Fibroblast of lung (primary cell): ENCODE measurements at places on chromosomes 2 and 18. TPM values are rescaled to one million over a fixed set of nuclear protein-coding genes. Genes with fewer than 3 reads are reported as not detected.

DNA sequence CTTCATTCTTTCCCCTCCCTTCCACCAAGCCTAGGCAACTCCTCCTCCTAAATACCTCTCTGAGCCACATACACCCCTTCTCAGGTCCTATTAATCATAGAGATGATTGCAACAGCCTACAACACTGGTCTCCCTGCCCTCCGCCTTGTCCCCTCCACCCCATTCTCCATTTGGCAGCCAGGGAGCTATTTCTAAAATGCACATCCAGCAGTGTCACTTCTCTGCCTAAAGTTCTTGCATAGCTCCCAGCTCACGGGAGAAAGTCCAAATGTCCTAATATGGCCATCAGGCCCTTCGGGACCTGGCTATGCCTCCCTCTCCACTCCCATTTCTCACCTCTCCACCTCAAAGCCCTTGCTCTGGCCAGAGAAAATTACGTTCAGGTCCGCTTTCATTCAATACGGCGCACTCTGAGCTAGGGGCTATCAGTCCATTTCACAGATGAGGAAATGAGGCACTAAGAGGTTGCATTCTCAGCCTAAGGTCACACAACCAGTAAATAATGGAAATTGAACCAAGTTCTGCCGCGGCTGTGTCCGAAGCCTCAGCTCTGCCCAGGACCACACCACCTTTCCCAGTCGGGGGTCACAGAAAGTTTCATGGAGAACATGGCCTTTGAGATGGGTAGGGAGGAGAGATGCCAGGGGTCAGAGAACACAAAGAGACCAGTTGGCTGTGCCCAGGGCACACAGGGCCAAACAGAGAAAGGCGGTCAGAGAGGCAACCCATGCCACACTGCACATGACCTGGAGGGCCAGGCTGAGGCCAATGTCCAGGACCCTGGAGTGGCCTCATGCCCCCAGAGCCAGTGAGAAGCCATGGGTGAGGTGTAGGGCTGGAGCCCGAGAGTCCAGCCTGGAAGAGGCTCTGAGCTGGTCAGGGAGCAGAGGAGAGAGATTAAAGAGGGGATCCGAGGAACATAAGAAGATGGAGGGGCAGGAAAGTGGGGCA is 72.8 kb downstream of the TNS1 start:
- peak; percentile 65 for DNase-seq

GRCh38 chr2:206701952-206702605 is 16.1 kb downstream of the DYTN start:
- no peak for DNase-seq

- no peak for DNase-seq
These were observed 262.3 kb downstream of the ZNF516 start for GRCh38 chr18:76232779-76233178.

DNA sequence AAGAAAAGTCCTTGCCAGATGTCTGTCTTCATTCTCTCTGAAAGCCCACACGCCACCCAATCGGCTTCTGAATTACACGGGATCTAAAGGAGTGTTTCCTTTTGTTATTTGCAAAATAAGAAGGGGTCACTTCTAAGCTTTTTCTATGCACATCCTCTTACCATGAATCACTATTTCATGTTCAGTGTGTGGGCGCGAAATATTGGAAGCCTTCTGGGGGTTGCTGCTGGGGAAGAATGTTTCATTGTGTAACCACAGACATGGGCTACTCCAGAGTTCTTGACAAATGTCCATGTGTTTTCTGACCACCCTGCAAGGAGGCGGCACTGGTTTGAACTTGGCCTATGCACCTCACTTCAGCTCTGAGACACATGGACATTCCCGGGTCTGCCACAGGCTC is 133.6 kb upstream of the APCDD1 start:
- no peak for DNase-seq

ALK gene
- under 0.01 TPM in 2 replicates for total RNA-seq
